ENCODE measurements at places on chromosomes 12 and 14.
A peak's percentile ranks its signal among the peaks of the same experiment; 100 is the strongest.

GRCh38 chr12:62808166-62808879 is 126.6 kb downstream of the PPM1H start:
- peak; percentile 94 for DNase-seq

- no peak for DNase-seq
Observed at GRCh38 chr12:98817742-98818141, 172.7 kb downstream of the APAF1 start.

GRCh38 chr14:40623643-40624042 is 983.0 kb upstream of the LRFN5 start:
- DNase-seq, result no peak

- no peak for DNase-seq
Observed at GRCh38 chr12:25884920-25885234, 73.6 kb upstream of the RASSF8 start.

DNA sequence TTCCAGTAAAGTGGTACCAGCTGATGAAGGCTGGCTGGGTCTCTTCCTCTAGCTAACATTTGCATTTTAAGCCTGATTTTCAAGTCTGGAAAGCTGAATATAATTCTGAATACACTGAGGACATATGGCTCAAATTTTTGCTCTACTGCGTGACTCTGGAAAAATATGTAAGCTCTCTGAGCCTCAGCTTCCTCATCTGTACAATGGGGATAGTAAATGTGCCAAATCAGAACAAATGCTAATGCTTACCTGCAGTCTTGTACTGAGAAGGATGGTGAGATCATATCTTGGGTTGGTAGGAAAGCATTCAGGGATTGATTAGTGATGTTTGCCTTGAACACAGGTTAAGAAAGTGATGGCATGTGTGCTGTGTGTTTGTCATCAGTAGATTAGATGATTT is 14.6 kb downstream of the HNF1A start:
- DNase-seq, result no peak

- DNase-seq, result peak; percentile 99
Observed at GRCh38 chr12:32252199-32253073, 145.8 kb downstream of the BICD1 start.

- DNase-seq, result no peak
Observed at GRCh38 chr12:116717466-116718437, 20.1 kb downstream of the SPRING1 start.

- no peak for DNase-seq
Observed at GRCh38 chr12:49121047-49121696, 10.0 kb downstream of the TUBA1B start.

DNA sequence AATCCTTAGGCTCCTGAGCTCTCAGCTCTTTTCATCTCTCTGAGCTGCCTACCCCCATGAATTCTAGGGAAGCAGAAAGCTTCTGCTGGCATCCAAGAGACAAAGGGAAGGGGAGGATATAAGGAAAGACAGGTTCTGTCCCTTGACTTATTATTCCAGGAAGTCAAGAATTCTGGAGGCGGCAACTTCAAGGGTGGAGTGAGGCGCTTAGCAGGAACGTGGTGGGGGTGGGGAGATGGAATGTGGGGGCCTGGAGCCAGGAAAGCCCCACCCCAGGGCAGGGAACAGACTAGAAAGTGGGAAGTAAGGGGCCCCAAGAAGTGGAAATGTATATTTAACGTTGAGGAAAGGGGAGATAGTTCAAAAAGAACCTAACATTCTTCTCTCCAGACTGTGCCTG is 1.4 kb downstream of the CALCOCO1 start:
- DNase-seq, result no peak

DNA sequence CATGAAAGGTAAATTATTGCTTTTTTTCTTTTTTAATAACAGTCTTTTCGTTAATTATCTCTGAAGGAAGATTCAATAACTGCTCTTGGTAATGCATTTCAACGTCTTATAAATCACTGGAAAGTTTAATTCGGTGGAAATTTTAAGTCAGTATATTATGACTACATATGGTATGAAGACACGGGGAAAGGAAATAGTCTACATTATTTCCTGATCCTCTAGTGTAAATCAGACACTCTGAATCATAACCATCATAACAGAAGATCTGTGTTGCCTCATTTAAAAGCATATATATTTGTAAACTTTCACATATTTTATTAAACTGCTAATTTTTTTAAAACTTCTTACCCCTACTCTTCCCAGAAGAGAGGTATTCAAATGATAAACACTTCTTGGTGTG is 53.7 kb downstream of the EFCAB11 start:
- no peak for DNase-seq

- DNase-seq, result no peak
Observed at GRCh38 chr14:21077672-21078071, 7.6 kb downstream of the ARHGEF40 start.

DNA sequence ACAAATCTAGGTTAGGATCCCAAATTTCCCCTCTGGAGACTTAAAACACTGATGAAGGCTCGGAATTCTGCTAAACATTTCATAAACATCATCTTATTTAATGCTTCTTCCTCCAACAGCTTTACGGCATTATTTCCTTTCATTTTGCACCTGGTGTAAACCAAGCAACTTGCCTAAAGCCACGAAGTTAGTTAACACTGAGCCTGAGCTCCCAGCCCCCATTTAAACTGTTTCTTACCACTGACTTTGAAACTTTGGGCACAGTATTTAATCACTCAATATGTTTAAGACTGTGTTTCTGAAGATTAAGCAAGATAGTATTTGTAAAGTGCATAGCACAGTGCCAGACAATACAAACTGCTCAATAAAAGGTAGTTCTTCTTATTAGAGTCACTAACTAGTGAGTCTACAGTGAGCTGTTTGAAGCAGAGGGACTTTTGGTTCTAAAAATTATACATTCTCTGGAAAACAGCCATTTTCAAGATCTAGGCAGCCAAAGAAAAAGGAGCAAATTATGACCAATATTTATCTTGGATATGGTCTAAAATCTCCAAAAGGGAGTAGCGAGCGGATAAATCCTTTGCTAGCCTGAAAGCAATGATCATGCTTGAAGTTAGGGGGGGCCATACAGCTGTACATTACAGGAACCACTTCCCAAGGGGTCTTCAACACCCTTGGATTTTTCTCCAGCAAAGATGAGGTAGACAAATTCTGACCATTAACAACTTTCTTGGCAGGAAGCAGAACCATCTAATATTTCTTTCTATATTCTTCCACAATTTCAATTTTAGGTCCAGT is 4.0 kb downstream of the EGLN3 start:
- no peak for DNase-seq

DNA sequence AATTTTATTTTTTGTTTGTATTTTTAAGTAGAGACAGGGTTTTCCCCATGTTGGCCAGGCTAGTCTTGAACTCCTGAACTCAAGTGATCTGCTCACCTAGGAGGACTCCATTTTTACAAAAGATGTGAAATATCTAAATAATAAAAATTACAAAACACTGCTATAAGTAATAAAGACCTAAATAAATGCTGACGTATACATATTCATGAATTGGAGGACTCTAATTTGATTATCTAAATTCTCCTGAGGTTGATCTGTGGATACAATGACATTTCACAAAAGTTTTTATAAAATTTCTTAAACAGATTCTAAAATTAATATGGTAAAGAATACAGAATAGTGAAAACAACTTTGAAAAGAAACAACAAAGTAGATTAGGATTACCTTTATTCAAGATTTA is 1224.0 kb downstream of the SLC16A7 start:
- DNase-seq, result no peak

GRCh38 chr14:54175298-54175942 is 218.8 kb upstream of the BMP4 start:
- peak; percentile 35 for DNase-seq

DNA sequence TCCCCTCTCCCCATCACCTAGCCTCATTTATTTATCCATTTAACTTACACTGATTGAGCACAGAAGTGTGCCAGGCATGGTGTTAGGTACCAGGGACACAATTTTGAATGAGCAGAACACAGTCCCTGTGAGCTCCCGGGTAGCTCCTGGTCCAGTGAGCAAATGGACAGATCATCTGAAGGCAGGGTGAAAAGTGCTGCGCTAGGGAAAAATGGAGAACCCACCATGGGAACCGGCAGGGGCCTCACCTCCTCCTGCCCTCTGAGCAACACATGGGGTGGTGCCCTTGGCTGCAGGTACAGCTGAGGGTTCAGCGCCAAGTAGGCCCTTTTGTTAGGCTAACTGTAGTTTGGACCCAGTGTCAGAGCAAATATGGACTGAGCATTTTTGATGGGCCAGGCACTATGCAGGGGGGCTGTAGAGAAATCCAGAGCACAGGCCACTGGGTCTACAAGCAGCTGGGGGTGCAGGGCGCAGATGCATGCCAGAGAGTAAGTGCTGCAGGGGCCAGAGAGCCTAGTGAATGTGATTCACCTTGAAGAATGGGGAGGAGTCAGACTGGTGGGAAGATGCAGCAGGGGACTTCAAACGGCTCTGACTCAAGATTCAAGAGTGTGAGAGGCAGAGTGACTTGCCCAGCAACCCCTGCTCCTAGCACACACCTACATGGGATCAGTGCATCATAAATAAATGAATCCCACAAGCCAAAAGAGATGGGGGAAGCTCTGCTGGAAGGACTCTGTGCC is 28.2 kb downstream of the LTBP2 start:
- DNase-seq, result no peak

DNA sequence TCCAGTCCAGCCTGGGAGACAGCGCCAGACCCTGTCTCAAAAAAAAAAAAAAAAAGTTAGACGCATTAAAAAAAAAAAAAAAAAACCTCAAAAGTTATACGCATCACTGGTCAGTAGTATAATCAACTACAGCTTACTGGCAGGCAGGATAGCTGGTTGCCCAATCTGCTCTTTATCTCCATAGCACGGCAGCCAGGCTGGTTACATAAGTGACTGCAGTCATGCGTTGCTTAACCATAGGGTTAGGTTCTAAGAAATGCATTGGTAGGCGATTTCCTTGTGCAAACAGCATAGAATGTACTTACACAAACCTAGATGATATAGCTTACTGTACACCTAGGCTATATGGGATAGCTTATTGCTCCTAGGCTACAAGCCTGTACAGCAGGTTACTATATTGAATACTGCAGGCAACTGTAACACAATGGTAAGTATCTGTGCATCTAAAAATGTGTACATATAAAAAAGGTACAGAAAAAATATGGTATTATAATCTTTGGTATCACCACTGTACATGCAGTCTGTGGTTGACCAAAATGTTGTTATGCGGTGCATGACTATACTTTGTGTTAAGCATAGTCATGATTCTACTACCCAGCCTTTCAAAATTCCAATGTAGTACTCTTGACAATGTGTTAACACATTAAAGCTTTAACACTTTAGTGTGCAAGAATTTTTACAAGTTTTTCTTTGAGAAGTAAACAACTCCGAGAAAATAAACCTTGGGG is 8.1 kb downstream of the L2HGDH start:
- no peak for DNase-seq

DNA sequence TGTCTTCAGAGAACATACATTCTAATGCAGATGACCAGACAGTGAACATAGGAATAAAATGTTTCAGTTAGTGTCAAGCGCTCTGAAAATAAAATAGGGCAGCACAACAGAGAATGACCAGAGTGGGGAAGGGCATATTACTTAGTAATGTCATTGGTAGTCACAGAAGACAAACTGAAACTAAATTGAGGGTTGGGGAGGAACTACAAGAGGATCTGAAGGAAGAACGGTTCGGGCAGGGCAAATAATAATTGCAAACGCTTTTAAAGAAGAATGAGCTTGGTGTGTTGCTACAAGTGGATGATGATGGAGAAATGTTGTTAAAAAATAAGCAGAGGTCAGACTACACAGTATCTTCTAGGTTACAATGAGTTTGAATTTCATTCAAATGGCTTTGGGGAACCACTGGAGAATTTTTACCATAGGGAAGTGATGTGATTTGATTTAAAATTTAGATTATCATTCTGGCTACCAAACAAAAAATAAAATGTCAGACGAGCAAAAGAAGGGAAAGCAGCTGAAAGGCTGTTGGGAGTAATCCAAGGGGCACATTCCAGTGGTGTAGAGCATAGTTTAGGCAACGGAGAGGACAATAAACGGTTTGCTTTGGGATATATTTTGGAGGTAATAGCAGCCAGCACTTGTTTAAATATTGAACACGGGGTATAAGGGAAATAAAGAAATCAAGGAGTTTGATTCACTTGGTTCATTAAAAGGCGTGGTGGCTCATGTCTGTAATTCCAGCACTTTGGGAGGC is 56.3 kb upstream of the SLC6A13 start:
- DNase-seq, result no peak

DNA sequence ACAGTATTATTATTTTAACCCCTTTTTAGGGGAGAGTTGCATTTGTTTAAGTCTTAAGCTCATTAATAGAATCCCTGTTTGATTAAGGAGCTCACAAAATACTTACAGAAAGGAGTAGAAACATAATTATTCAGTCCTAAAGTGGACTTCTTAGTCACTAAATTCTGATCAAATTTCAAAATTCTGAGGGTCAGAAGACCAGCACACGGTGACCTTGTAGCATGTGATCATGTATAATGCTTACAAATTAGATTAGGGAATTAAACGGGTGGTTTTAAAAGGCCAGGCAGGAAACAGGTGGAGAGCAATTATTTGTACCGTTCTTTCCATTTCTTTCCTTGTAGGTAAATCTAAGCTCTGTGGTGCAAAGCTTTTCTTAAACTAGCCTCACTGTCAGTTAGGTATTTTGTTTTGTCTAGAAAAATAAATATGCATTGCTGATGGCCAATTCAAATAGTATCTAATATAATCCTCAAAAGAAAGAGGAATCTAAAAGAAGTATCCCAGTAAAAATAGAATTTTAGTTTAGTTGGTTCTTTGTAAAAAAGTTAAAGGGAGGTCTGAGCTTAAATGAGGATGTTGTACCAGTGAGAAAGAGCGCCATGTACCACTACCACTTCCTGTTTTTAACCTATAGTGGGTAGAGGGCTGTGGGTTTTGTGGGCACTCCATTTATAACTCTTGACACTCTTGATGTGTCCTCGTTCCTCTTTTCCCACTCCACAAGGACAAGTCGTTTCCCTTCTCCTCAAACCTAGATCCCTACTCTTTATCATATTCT is 51.1 kb downstream of the SLC38A1 start:
- no peak for DNase-seq

DNA sequence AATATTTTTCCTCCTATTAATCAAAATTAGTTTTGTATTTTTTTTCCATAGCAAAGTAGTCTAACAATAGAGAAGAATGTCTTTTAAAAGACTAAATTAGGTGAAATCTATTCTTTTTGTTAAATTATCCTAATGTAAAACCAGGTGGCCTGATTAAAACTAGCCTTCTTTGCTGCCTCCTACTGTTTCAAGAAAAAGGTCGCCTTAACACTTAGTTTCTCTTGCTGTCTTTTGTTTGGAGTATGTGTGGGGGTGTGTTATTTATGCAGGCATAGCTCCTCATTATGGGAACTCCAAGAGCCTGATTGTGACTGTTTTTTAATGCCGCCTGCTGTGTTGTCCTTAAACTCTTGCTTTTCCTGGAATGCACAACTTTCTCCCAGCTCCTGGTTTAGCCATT is 855.3 kb downstream of the DIO2 start:
- no peak for DNase-seq

DNA sequence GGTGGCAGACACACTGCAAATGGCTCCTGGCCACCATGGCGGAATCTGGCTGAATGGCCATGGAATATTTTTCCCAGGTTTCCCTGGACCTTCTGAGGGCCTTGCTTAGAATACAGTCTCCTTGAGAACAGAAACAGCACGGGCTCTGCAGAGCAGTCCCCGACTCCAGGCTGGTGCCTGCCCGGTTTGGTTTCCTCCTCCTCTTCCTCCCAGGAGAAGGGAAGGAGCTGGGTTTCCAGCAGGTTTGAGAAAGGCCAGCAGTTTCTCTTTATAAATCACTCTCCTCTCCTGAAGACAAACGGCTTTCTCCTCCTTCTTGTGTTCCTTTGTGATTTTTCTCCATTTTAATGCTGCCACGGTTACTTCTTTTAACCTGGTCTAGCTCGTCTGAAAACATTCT is 106.8 kb upstream of the RFLNA start:
- no peak for DNase-seq

GRCh38 chr12:88662961-88663360 is 82.7 kb upstream of the KITLG start:
- no peak for DNase-seq
